ENCODE measurements at places on chromosomes 6 and 20.

GRCh38 chr6:16852671-16853070 is 91.4 kb upstream of the ATXN1 start:
- no peak for DNase-seq

DNA sequence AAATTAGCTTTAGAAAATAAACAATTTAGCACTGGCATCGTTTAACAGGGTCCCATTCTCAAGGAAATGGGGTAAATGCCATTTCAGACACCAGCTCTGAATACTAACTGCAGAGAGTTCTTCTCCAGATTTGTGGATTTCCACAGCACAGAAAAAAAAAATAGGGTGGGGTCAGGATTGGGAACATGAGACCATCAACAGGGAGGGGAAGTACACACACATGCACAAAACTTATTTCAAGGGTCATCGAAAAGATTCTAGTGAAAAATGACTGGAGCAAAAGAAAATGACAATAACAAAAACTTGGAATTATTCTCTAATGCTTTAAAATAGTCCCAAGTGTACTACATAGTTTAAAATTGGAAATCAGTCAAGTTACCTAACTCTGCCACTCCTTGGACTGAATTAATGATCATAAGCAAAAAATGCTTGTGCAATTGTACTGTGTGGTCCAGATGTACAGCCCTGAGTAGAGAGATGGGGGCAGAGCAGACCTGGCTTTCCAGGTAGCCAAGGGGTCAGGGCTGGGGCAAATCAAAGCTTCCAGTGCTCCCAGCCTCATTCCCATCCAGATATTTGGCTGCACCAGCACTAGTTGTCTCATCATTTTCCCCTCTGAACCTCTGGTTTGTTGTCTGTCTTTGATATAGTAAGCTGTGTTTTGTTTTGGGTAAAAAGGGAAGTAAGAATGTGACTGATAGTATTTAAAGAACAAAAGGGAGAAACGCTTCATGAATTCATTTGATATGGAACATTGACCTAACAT is 152.4 kb downstream of the SOBP start:
- DNase-seq, result no peak

- DNase-seq, result no peak
Observed at GRCh38 chr6:142700032-142700431, 244.9 kb downstream of the HIVEP2 start.

DNA sequence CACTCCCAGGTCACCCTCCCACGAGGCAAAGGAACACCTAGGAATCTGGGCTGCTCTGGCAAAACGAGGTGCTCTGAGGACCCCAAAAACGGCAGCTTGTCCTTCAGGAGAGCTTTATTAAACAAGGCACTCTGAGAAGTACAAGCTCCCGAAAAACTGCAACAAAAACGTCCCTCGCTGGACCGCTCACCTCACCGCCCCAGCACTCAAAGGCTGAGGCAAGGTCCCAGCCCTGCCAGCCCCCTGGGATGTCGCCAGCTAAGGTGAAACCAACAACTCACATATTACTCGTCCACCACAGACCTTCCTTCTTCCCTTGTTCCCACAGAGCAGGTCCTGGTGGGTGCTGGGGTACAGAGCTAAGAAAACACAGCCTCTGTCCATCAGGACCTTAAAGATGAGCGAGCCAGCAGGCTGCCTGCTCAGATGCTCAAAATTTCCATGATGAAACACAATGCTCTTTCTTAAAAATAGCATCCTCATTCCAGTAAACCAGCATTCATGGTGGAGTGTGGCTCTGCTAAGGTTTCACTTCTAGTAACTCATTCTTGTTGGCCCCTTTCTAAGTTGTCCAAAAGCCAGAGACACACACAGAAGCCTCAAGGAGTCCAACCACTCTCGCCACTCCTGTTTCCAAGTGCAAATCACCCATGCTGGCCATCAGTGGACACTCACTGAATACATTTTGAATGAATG is 35.9 kb downstream of the ATP9A start:
- DNase-seq, result no peak

DNA sequence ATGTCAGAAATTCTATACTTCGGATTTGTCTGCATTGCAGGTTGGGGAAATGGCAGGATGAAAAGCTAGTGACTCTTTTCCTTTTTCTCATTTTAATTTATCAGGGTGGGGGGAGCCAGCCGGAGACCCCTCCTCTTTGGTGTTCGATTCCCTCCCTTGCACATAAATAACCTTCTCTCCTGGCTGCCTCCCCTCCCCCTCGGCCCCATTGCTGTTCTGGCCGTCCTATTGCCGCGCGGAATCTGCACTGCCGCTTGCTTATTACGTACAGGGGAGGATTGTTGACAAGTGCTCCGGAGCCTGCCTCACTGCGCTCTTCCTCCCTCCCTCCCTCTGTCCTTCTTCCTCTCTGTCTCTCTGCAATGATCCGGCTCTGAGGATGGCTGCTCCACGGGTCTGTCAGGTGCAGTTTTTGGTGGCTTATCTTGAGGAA is 154.7 kb downstream of the JARID2 start:
- no peak for DNase-seq

GRCh38 chr6:12001004-12001705 is 11.0 kb upstream of the HIVEP1 start:
- no peak for DNase-seq

DNA sequence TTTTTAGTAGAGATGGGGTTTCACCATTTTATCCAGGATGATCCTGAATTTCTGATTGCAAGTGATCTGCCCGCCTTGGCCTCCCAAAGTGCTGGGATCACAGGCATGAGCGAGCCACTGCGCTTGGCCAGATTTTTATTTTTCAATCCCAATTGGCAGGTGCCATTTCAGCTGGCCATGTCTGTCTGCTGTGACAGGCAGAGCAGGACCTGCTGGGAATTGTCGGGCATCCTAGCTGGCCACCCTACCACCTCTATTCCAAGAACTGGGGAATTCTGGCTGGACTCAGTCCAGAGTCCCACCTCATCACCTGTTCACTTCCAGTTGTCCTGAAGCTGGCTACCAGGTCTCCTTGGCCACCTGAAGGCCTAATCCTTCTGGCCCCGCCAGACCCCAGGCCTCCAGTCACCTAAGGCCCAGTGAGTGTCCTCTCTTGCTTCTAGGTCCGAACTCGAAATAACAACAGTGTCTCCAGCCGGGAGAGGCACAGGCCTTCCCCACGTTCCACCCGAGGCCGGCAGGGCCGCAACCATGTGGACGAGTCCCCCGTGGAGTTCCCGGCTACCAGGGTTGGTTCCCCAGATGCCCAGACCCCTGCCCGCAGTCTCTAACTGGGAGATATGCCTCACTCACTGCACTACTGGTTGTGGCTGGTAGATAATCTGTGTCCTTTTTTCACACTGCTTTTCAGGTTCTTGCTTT is 24.0 kb downstream of the DNMT3B start:
- DNase-seq, result no peak

DNA sequence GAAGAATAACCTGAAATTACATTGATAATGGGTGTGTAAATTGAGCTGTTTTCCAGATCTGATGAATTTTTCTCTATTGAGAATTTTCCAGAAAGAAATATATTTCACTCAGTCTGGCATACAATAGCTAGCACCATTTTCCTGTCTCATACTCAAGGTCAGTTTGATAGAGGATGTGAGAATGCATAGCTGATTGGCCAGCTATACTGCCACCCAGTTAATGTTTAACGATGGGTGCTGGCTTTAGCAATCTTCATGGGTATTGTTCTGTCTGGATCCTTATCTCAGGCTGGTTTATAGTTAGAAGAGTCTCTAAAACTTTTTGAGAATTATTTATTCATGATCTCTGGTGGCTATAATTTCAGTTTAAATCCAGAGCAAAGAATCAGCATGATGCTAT is 147.4 kb downstream of the HDGFL1 start:
- DNase-seq, result no peak

- DNase-seq, result no peak
Observed at GRCh38 chr20:23966298-23966697, 22.3 kb downstream of the GGTLC1 start.

All from T follicular helper cell (primary cell).